Kidney (tissue), 22 donors: ENCODE measurements at places on chromosomes 3 and 15. TPM values are rescaled to one million over a fixed set of nuclear protein-coding genes. Genes with fewer than 3 reads are reported as not detected.
A peak's percentile ranks its signal among the peaks of the same experiment; 100 is the strongest.

The MESP1 gene
- total RNA-seq, result 2.1 TPM

The PIF1 gene
- 2.0 TPM for total RNA-seq

The GCSAM gene
- total RNA-seq, result 0.88 TPM

DNA sequence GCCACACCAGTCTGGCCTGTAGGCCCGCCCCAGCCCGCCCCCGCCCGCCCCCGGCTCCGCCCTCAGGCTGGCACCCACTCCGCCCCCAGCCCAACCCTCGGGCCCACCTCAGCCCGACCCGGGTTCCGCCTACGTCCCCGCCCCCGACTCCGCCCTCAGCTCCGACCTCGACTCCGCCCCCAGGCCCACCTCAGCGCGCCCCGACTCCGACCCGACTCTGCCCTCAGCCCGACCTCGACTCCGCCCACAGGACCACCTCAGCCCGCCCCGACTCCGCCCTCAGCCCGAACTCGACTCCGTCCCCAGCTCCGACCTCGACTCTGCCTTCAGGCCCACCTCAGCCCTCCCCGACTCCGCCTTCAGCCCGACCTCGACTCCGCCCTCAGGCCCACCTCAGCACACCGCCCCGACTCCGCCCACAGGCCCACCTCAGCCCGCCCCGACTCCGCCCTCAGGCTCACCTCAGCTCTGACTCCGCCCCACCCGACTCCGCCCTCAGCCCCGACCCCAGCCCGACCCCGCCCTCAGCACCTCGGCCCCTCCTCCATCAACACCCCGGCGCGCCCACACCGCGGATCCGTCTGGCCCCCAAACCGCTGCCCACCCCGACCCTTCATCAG lies at the start of gene RAB43:
Gene RAB43, minus strand, starts transcription at position 13 of the 620 bp plus-strand sequence. CDS start 315 bp downstream, outside the sequence.
- DNase-seq, result peak; percentile 97

GRCh38 chr3:172217877-172218276 lies 178.5 kb downstream of the FNDC3B start:
- no peak for DNase-seq

- no peak for DNase-seq
Measured at GRCh38 chr3:118544458-118544857, 490.2 kb downstream of the IGSF11 start.

GRCh38 chr3:152243301-152243711 lies 25.4 kb upstream of the MBNL1 start:
- no peak for DNase-seq

DNA sequence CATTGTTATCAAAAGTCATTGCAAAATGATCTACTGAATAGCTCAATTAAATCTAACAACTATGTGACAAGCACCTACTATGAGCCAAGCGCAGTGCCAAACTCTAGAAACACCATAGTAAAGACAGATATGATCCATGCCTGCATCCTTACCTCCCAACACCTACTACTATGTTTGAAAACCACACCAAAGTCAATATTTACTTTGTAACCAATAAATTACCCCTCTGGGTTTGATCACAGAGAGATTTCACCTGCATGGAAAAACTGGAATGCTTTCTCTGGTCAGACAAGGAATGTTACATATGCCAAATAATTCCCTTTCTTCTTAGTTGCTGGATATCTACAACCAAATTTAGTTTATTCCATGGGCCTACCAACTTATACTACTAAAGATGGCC lies 422.2 kb downstream of the FHIT start:
- no peak for DNase-seq
